ENCODE measurements at places on chromosomes 7 and 10.

GRCh38 chr10:804787-805619, 115.5 kb upstream of the DIP2C start:
- no peak for DNase-seq

GRCh38 chr10:109823196-109823595, 100.1 kb downstream of the XPNPEP1 start:
- no peak for DNase-seq

DNA sequence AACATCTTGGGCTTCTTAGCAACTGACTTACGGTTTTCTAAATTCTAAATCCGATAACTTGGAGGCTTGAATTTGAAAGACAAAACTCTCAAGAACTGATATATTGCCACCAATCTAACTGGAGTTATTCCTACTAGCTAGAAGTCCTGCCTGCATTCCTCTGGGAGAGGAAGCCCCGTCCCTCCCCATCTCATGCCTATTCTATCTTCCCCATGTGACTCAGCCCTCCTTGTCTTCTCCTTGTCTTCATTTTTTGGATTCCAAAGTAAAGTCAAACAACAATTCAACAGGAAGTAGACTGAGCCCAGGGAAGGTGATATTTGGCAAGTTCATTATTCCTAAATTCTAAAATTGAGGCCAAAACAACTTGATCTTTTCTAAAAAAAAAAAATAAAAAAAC, 587.7 kb downstream of the KCNMA1 start:
- no peak for DNase-seq

DNA sequence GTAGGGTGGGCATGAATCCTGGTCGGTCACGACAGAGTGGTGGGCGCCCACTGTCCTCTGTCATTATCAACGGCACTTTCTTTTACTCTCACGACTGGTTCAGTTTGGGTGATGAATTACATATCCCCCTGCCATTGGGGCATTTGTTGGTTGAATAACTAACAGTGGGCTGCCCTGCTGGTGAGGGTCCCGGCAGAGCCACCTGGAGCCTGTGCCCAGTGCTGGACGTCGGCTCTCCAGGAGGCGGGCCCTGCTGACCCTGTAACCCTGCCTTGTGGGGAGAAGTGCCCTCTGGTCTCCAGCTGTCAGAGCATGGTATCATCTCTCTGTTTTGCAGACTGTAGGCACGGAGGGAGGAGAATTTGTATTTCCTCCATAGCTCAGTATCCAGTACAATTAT, 199.1 kb downstream of the GLRX3 start:
- no peak for DNase-seq

GRCh38 chr10:20977300-20977699, 80.2 kb upstream of the NEBL start:
- DNase-seq: no peak

DNA sequence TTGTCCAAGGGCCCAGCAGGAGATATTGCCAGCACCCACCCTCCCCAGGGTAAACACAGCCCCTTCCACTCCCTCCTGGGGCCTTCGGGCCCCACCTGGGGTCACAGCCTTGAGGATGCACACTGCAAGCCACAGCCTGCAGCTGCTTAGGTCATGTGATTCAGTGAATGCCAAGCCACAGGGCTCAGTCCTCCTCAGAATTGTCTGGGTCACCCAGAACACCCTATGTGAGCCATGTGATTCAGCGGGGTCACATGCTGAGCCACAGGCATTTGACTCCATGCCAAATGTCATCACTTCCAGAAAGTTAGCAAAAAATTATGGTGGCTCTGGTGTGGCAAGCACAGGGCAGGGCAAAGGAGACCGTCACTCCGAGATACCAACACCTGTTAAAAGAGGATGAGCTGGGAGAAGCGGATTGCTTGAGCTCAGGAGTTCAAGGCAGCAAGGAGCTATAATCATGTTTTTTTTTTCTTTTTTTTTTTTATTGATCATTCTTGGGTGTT, 17.2 kb upstream of the PSAP start:
- no peak for DNase-seq

DNA sequence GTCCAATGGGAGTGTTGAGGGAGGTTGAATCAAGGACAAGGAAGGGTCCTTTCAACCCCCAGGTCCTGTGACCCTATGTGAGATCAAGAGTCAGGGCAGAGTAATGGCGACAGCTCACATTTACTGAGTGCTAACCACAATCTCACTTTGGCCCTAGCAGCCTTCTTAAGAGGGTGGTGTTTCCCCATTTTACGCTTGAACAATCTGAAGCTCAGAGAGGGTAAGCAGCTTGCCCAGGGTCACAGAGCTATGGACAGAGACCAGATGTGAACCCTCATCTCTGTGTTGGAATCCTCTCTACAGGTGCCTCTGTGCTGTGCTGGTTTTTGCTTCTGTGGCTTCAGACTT, 102.0 kb downstream of the GRK5 start:
- no peak for DNase-seq

DNA sequence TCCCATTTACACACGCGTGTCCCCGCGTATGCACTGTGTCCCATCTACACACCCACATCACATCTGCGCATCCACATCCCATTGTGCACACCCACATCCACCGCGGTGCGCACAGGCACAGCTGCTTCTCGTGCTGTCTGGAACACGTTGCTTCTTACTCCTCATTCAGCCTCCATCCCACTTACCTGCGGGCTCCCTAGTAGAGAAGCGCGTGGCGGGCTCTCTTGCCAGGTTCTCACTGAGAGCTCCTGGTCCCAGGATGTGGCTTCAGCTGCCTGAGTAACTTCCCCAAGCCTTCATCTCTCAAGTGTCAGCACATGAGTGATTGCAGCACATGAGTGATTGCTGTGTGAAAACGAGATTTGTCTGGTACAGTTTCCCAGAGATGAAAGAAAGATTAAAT, 117.8 kb downstream of the TRRAP start:
- no peak for DNase-seq

DNA sequence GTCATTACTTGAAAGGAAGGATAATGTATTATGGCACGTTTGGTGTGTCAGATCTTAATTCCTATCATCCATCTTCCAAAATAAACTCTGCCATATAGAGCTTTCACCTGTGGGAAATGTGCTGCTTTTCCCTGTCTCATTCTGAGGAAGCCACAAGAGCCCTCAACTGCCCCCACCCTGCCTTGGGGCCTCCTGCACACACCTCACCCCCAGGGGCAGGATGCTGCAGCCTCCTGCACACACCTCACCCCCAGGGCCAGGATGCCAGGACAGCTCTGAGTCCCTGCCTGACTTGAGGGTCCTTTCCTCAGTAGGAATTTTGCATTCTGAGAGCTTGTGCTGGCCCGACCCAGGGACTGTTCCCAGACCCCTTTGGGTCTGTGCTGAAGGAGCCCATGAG, 67.1 kb downstream of the COL13A1 start:
- DNase-seq: no peak

Measured in stimulated activated CD4-positive, alpha-beta T cell treated with anti-CD3 and anti-CD28 coated beads, Interleukin-1b, Interleukin-23, amount 100 ng/mL, for 1 hour (primary cell).